Right renal pelvis (tissue), 4 donors: ENCODE measurements at places on chromosomes 2 and 18. TPM values are rescaled to one million over a fixed set of nuclear protein-coding genes. Genes with fewer than 3 reads are reported as not detected.

SGO2 gene
- 12.7 TPM for polyA plus RNA-seq

LYPD6 gene
- polyA plus RNA-seq, result 23.3 TPM

BOLL gene
- not detected for polyA plus RNA-seq

AGXT gene
- 0.16 TPM for polyA plus RNA-seq

LDLRAD4 gene
- polyA plus RNA-seq, result 11.5 TPM

C2orf66 gene
- polyA plus RNA-seq, result not detected

GPR55 gene
- 0.19 TPM for polyA plus RNA-seq

LRRTM4 gene
- 1.7 TPM for polyA plus RNA-seq

IMPA2 gene
- polyA plus RNA-seq, result 79.2 TPM

DPYSL5 gene
- 8.5 TPM for polyA plus RNA-seq

MYO7B gene
- polyA plus RNA-seq, result 20.2 TPM

MBD5 gene
- 40.9 TPM for polyA plus RNA-seq

CCDC74B gene
- polyA plus RNA-seq, result 15.1 TPM

HOXD12 gene
- 0.35 TPM for polyA plus RNA-seq

CHAC2 gene
- 4.6 TPM for polyA plus RNA-seq

CROCC2 gene
- polyA plus RNA-seq, result 0.03 TPM

PTPRN gene
- polyA plus RNA-seq, result not detected

REG3G gene
- not detected for polyA plus RNA-seq

ERMN gene
- 0.06 TPM for polyA plus RNA-seq

GPAT2 gene
- polyA plus RNA-seq, result 3.2 TPM

CTLA4 gene
- not detected for polyA plus RNA-seq

CHRNA1 gene
- polyA plus RNA-seq, result 1.7 TPM

AQP12A gene
- polyA plus RNA-seq, result 1.6 TPM

POTEJ gene
- not detected for polyA plus RNA-seq

LCT gene
- polyA plus RNA-seq, result not detected

ZNF521 gene
- polyA plus RNA-seq, result 39.6 TPM

ANKAR gene
- 9.6 TPM for polyA plus RNA-seq

LRP2 gene
- 189 TPM for polyA plus RNA-seq

TMEM185B gene
- polyA plus RNA-seq, result 28.2 TPM

CEBPZOS gene
- polyA plus RNA-seq, result 59.5 TPM

CRACDL gene
- 3.3 TPM for polyA plus RNA-seq

ADGRF3 gene
- polyA plus RNA-seq, result 2.9 TPM

CCL20 gene
- polyA plus RNA-seq, result 0.22 TPM

MC2R gene
- not detected for polyA plus RNA-seq

HNMT gene
- polyA plus RNA-seq, result 67.0 TPM

TMEM169 gene
- polyA plus RNA-seq, result 14.2 TPM

CXCR1 gene
- not detected for polyA plus RNA-seq

LAMA3 gene
- 1.8 TPM for polyA plus RNA-seq

UGT1A7 gene
- not detected for polyA plus RNA-seq

IL1B gene
- 0.72 TPM for polyA plus RNA-seq

TSPYL6 gene
- polyA plus RNA-seq, result not detected

CPLX4 gene
- polyA plus RNA-seq, result 0.08 TPM

GPR39 gene
- 3.4 TPM for polyA plus RNA-seq

UCN gene
- polyA plus RNA-seq, result 0.58 TPM

MEP1B gene
- not detected for polyA plus RNA-seq

DNAH7 gene
- polyA plus RNA-seq, result 9.4 TPM

SLC9A2 gene
- polyA plus RNA-seq, result 7.7 TPM

TNFRSF11A gene
- 2.6 TPM for polyA plus RNA-seq
